Skeletal muscle cell (primary cell): ENCODE measurements at places on chromosomes 12 and 14.

DNA sequence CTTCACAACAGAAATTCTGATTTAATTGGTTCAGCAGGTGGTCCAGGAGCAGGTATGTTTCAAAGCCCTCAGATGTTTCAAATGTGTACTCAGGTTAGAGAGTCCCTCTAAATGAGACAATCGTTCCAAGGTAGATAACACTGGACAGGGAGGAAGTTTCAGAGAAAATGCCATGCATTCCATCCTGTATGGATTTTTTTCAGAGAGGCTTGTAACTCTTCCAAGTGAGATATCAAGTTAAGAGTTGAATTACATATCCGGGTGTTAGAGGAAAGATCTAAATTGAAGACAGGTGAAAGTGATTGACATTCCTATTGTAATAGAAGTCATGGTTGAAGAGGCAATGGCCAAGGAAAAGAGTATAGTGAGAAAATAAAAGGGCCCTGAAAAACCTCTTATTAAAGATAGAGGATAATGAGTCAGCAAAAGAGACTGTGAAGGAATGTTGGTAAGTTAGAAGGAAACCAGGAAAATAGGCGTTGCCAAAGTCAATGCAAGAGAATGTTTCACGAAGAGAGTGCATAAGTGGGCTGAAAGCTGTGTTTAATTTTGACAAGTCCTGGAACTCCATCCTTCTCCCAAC, 105.8 kb downstream of the BMP4 start:
- DNase-seq, result no peak

GRCh38 chr12:124684496-124684895, 117.1 kb upstream of the NCOR2 start:
- no peak for DNase-seq

DNA sequence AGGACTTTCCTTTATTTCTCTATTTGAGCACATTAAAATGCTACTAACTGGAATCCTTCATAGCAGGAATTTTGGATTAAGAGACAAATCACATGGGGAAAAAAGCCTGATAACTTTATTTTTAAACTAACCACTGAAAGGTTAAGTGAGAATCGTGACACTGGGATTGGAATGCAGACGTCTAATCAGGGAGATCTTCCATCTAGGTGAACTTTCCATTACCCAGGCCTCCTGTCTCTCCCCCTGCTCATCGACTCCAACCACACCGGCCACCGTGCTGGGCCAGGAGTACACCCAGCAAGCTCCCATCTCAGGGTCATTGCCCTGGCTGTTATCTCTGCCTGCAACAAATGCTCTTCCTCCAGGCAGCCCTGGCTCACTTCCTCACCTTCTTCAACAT, 19.0 kb downstream of the PTGER2 start:
- no peak for DNase-seq

- no peak for DNase-seq
Observed at GRCh38 chr14:55976219-55976618, 142.0 kb upstream of the PELI2 start.

DNA sequence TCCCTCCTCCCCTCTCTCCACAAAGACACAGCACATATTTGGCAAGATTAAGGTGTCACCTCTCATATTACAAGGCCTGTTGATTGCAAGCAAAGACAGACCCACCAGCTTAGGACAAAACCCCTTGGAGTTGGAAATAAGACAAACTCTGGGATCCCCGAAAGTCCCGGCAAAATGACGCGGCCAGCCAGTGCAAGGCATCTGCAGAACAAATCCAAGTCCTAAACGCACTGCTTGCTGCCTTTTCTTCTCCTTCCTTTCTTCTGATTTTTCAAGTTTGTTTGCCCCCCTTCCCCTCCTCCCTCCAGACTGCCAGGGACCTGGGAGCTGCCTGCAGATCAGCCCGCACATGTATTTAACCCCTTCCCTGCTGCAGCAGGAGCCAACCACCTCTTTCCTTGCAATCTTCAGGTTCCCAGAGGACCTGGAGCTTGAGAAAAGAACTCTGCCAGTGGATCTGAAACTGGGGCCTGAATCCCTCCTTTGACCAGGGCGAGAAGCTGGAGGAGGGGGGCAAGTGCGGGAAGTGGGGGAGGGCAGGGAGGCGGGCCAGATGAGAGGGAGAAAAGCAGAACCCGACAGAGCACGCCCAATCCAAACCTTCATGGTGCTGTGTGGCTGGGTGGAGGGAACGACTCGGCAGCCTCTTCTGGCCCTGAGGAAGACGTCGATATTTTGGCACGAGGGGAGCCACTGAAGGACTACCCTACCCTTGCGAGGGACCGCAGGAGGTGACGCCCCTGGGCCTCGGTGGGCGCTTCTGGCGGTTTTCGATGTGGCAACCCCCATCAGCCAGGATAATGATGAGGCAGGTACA, 2.0 kb upstream of the NTF3 start:
- DNase-seq, result no peak

DNA sequence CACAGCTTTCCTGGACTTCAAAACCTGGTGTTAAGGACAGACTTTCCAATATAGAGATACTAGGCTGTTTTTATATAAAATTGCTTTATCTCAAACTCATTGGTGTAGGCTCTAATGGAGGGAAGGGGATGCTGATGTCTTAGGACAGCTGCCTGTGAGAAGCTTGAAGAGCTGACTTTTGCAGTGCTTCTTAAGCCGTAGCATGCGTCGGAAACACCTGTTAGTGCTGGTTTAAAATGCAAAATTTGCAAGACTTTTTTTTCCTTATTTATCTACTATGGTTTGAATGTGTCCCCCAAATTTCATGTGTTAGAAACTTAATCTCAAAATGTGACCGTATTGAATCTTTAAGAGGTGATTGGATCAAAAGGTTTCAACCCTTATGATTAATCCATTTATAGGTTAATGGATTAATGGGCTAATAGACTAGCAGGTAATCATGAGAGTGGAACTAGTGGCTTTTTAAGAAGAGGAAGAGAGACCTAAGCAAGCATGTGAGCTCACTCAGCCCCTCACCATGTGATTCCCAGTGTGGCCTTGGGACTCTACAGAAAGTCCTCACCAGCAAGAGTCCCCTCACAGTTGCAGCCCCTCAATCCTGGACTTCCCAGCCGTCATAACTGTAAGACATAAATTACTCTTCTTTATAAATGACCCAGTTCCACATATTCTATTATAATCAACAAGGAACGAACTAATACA, 60.9 kb upstream of the FUT8 start:
- no peak for DNase-seq

DNA sequence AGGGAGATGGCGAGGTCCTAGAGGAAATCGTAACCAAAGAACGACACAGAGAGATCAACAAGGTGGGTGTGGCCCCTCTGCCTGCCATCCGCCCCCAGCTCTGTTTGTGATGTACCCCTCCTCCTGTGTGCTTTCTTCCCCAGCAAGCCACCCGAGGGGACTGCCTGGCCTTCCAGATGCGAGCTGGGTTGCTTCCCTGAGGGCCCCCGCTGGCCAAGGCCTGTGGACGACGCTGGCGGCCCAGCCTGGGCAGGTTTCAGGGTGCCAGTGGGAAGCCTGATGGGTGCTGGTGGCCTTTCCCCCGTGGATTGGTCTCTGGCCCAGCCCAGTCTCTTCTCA, 2.0 kb downstream of the ARL6IP4 start:
- no peak for DNase-seq

GRCh38 chr14:47935332-47935731, 259.9 kb upstream of the MDGA2 start:
- no peak for DNase-seq

- peak; percentile 81 for DNase-seq
Observed at GRCh38 chr12:13223179-13223804, 26.8 kb downstream of the EMP1 start.

DNA sequence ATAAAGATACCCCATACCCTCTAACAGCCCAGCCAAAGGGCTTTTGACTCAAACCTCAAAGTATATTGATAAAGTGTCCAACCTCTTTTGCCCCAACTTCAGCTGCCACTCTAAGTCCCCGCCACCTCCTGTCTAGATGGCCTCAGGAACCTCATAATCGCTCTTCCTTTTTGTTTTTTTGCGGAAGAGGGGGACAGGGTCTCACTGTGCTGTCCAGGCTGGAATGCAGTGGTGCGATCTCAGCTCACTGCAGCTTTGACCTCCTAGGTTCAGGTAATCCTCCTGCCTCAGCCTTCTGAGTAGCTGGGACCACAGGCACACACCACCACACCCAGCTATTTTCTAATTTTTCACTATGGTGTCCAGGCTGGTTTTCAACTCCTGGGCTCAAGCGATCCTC, 60.3 kb downstream of the STX2 start:
- no peak for DNase-seq

GRCh38 chr14:87233806-87234384, 759.1 kb downstream of the GALC start:
- DNase-seq, result no peak

- no peak for DNase-seq
Observed at GRCh38 chr14:76948213-76948947, 80.1 kb downstream of the IRF2BPL start.

DNA sequence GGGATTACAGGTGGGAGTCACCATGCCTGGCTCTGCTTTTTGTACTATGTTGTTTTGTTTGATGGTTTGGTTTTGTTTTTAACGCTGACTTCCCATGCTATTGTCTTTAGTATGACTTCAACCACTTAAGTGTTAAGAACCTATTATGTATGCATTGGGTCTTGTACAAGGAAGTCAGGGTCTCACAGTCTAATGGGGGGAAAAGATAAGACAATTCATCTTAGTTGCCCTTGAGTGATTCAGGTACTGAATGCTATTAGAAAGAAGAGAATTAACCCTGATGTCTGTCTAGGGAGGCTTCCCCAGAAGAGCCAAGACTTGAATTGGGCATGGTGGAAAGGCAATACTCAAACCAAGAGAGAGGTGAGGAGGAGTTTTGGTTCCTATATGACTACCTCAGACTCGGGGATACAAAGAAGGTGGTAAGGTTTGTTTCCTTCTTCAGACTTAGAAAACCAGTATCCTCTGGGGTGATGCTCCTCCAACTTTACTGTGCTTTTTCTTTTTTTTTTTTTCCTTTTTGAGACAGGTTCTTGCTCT, 64.6 kb downstream of the SUSD6 start:
- DNase-seq, result no peak

- DNase-seq, result no peak
Observed at GRCh38 chr12:95497031-95497430, 23.1 kb downstream of the METAP2 start.
